Mucosa of gallbladder (tissue), 1 donor: ENCODE measurements at places on chromosomes 2 and 18. TPM values are rescaled to one million over a fixed set of nuclear protein-coding genes. Genes with fewer than 3 reads are reported as not detected.

GKN1 gene
- total RNA-seq, result not detected

ASTL gene
- total RNA-seq, result not detected

RBM44 gene
- 0.55 TPM for total RNA-seq

ACADL gene
- 3.8 TPM for total RNA-seq

IAH1 gene
- total RNA-seq, result 50.2 TPM

DPP10 gene
- 6.6 TPM for total RNA-seq

TRIM54 gene
- 0.26 TPM for total RNA-seq

TUBA3E gene
- not detected for total RNA-seq

ANKRD23 gene
- total RNA-seq, result 6.9 TPM

ANKRD30BL gene
- total RNA-seq, result not detected

TRMT61B gene
- 14.6 TPM for total RNA-seq

SPP2 gene
- not detected for total RNA-seq

PRADC1 gene
- 20.8 TPM for total RNA-seq

C1GALT1C1L gene
- total RNA-seq, result 0.92 TPM

VSNL1 gene
- total RNA-seq, result 0.23 TPM

KRTCAP3 gene
- total RNA-seq, result 65.7 TPM

- DNase-seq, result no peak
These were observed 53.3 kb upstream of the COL5A2 start for GRCh38 chr2:189232759-189233406.

DNA sequence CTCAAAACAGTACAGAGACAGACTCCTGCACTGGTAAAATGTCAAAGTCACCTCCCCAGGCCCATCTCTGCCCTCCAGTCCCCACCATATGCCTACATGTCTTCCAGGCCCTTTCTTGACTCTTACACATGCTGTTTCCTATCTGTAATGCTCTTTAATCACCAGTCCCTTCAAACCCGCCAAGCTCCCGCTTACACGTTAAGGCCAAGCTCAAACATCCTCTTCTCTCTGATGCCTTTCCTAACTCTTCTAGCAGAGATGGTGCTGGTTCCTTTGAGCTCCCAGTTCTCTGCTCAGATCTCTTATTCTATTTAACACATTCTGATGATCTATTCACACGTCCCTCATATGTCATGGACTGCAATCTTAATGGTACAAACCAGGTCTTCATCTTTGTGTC, 5.0 kb downstream of the EVA1A start:
- DNase-seq, result peak; percentile 4

- DNase-seq, result no peak
These were observed 232.1 kb upstream of the TRIB2 start for GRCh38 chr2:12484536-12485115.

DNA sequence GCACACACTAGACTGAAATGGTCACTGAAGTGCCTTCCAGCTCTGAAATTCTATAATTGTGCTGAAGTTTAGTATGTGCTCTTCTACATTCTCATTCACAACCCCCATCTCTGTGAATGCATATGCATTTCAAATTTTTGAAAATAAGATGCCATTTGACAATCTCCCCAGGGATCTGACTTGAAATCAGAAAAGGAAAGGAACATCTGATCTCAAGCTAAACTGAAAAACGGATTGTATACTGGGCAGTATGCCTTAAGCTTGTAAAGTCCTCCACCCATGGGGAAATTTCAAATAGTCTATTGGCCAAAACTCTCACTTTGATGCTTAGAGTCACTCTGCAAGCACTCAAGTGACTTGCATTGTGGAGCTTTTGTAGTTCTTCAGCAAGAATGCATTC, 22.9 kb downstream of the FAP start:
- DNase-seq, result no peak

- DNase-seq, result no peak
These were observed 103.8 kb upstream of the NDUFV2 start for GRCh38 chr18:8998481-8999217.

- no peak for DNase-seq
These were observed 100.9 kb upstream of the SETBP1 start for GRCh38 chr18:44579745-44580144.

- DNase-seq, result no peak
These were observed 216.7 kb downstream of the SETBP1 start for GRCh38 chr18:44897411-44897810.

DNA sequence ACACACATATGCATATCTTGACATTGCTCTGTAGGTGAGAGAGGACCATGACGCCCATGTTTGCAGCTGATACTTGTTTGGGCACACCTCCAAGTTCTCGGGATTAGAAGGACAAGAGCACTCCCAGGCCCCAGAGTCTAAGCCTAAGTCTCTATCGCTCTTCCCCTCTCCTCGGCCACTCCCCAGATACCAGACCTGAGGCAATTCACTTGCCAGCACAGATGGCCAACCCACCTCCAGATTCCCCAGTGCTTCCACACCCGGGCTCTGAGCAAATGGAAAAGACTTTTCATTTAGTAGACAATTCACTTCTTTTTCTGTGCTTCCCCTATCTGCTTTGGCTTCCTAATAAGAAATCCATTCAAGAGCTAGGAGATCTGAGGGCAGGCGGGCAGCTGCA, 32.9 kb downstream of the EHD3 start:
- DNase-seq, result no peak

GRCh38 chr18:56516789-56517188, 121.6 kb downstream of the TXNL1 start:
- no peak for DNase-seq

DNA sequence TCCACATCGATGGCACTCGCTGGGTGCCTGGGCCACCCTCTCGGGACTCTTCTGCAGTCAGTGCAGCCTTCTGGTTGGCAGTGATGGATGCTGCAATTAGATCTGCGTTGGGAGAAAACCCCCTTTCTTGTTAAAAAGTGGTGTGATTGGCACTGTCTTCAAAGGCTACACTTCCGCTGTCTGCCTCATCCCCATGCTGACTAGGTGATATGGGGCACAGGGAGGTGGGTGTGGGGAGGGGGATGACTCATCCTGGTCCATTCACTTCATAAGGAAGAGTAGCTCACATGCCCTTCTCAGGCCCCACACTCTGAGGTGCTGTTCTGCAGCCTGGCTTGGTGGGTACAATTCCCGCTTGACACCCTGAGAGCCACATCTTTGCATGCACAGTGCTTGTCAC, 77.4 kb downstream of the THNSL2 start:
- DNase-seq, result no peak

DNA sequence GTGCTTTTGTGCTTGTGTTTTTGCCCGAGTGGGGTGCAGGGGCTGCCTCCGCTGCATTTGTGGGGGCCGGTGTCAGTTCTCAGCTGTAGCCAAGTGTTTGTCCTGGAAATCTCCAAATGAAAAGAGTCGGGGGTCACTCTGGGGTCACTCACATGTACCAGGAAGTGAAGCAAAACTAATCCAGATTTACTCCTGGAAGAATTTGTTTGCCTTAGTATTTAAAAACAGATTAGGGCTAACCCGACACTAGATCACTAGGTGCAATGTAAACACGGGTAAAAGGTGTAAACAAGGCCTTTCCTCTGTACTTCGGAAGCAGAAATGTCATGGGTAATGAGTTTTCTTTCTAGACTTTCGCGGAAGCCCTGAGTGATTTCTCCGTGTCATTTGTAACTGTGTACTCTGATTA, 50.3 kb downstream of the GBX2 start:
- no peak for DNase-seq

DNA sequence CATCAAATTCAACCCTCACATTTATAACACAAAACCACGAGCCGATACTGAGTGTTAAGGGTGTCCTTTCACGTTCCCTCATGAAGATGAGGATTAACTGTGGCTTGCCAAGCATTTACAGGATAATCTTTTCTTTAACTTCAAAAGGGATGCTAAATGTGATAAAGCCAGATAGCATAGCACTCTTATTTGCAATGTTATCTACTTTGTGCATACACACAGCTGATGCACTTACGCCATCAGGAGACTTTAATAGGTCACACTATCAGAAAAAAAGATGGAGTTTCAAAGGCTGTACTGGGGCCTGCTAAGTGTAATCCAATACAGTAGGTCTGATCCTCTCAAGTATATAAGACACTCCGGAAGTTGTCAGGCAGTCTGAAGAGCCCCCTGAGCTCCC, 572.7 kb downstream of the PIK3C3 start:
- DNase-seq, result no peak

DNA sequence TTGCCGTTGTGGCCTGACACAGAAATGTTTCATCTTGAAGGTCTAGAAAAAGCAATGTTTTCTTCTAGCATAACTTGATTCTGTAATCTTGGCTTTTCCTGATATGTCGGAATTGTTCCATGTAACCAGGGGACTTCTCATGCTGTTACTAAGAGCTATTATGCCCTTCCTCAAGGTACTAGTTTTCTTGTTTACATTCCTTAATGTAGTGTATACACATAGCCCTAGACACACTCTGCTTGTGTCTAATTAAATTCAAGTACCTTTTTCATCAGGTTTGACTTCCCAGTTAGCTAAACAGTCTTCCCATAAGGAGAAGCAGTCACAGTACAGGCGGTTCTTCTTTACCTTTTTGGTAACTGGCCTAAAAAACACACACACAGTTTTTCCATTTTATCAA, 122.8 kb upstream of the MSH6 start:
- DNase-seq, result no peak

- no peak for DNase-seq
These were observed 90.5 kb upstream of the YWHAQ start for GRCh38 chr2:9721344-9721743.

GRCh38 chr2:145753041-145753608, 1233.2 kb upstream of the ZEB2 start:
- DNase-seq, result no peak

- DNase-seq, result no peak
These were observed 801.0 kb downstream of the TDRD15 start for GRCh38 chr2:21924640-21925285.

DNA sequence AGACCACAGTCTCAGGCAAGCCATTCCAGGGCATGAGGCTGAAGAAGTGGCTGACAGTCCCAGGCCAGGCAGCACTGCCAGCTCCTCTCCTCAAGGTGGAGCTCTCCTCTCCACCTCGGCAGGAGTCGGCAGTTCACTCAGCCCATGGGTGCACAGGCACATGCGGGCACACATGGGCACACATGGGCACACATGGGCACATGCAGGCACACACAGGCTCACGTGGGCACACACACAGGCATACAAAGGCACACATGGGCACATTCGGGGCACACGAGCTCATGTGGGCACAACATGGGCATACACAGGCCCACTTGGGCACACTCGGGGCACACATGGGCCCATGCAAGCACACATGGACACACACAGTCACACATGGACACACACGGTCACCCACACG, 65.3 kb upstream of the TAF1B start:
- DNase-seq, result no peak

GRCh38 chr2:173934895-173935294, 30.3 kb downstream of the SP3 start:
- DNase-seq, result no peak

- no peak for DNase-seq
These were observed 7.7 kb downstream of the FBXO15 start for GRCh38 chr18:74139888-74140287.

- DNase-seq, result no peak
These were observed 74.4 kb upstream of the COPS8 start for GRCh38 chr2:237011206-237011795.

GRCh38 chr18:76405681-76406356, 89.2 kb downstream of the ZNF516 start:
- no peak for DNase-seq

DNA sequence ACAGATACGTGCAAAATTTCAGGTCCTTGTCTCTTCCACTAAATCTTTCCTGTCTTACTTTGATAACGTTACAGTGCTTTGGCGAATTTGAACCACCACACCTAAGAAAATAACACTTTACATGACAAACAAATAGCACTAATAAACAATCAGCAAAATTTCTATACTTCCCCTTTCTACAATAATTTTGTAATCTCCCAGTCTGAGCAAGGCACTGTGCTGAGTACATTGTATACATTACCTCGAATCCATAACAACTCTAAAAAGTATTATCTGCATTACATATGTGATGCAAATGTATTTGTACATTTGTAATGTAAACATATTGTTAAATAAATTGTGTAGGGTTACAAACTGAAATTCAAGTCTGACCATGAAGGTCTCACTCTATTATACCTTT, 49.9 kb downstream of the RTN4 start:
- DNase-seq, result no peak

GRCh38 chr18:67621049-67621713, 104.7 kb upstream of the DSEL start:
- no peak for DNase-seq

DNA sequence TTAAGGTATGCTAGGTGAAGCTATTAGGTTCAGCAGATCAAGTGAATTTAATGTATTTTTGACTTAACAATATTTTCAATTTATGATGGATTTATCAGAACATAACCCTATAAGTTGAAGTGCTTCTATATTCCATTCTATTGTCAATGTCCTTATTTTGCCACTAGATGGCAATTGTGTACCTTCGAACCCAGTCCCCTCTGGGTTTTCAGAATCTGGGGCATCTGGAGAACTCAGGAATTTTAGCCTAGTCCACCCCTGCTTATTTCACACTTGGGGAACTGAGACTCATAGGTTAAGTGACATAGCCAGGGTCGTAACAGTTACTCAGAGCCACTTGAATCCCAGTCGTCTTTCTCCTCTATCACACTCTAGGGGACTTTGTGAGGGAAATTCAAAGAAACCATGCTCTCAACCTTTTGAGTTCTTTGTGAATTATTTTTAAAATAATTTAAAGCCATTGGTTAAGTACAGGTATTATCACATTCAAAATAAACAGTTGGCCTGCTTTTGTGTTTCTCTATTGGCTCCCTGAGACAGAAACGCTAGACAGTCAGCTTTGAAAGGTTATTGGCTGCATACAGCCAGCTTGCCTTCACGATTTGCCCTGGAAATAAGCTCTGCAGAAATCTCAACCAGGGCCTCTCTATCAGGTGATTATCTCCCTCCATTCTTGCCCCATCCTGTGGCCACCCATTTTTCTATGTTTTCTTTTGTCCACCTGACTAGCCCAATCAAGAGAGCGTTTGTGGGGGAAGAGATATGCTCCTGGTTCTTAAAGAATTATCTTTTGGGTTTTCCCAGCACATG, 145.0 kb downstream of the TTC27 start:
- DNase-seq, result no peak

DNA sequence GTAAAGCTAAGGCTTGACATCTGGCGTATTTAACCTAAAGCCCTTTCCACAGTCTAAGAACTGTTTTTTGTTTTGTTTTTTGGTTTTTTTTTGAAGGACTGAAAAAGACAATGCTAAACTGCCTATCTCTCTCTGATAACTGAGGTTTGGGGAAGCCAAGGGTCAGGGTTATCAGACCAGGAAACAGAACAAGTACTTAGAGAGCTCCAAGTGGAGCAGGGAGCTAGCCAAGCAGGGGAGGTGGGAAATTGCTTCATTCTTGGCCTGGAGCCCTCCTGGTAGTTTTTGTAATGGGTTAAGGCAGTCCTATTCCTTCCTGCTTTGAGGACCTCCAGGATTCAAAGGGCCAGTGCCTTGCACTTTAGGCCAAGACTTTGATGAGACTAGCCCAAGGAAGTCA, 154.3 kb upstream of the LTBP1 start:
- no peak for DNase-seq

- no peak for DNase-seq
These were observed 17.6 kb upstream of the CD28 start for GRCh38 chr2:203688798-203689197.
